ENCODE measurements at places on chromosomes 3 and 15.

GRCh38 chr3:155302481-155302880, 9.0 kb upstream of the STRIT1 start:
- peak; percentile 66 for DNase-seq

- no peak for DNase-seq
Measured at GRCh38 chr3:46186471-46187340, 21.4 kb downstream of the CCR1 start.

DNA sequence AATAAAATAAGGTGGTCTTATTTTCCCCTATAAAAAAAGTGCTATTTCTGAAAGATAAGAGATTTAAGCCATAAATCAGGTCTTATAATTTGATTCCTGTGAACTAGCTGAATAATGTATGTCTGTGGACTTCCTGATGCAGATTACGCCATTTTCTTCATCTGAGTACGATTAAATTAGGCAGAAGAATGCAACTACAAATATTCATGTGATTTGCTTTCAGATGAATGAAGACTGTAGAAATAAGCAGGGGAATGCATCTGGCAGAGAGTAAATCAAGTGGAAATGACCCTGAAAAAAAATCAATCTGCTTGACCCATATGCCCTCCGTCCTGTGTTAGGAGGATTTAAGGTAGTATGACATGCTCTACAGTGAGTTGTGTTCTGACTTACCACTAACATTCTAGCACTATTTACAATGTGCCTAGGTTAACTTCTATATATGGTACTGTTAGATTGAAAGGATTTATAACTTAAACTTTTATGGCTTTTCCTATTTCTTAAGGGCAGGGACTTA, 14.7 kb downstream of the BNIP2 start:
- no peak for DNase-seq

GRCh38 chr15:42890161-42890913, 30.2 kb downstream of the TTBK2 start:
- DNase-seq: peak; percentile 68

GRCh38 chr3:177836671-177837070, 639.4 kb upstream of the TBL1XR1 start:
- DNase-seq: peak; percentile 46

DNA sequence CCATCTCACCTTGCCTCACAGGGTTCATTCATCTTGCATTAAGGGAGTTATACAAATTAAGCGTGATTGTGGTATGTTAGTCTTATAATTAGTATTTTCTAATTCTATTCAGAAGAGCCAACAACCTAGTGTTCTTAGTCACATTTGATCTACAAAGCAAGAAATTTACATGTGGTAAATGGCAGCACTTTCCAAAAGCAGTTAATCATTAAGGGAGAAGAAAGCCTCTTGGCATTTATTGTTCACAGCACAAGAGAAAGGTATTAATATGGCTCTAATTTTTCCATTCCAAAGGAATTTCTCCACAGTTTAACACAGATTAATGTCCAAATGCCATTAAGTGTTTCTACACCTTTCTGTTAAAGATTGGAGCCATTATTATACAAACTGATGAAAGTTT, 1077.1 kb downstream of the ZPLD1 start:
- DNase-seq: no peak

GRCh38 chr3:108381529-108382140, 85.3 kb downstream of the HHLA2 start:
- DNase-seq: no peak

DNA sequence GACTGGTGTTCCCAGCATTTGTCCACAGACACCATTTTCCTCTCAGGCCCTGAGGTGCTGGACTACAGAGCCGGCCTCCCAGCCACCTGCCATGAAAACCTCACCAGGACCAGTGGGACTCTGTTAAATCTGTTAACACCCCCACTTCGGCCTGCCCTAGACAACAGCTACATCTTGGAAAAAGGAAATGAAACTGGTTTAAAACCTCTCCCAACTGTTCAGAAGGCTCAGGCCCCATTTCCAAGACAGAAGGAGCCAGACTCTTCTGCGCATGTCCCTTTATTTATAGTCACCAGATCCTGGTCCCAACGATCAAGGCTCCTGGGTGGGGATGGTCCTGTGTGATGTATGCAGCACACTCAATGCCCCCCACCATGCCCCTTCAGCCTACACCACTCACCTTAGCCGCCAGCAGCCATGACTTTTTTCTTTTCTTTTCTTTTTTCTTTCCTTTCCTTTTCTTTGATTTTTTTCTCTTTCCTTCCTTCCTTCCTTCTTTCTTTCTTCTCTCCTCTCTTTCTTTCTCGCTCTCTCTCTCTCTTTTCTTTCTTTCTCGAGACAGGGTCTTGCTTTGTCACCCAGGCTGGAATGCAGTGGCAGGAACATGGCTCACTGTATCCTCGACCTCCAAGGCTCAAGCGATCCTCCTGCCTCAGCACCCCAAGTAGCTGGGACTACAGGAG, 25.5 kb upstream of the FLNB start:
- DNase-seq: no peak

DNA sequence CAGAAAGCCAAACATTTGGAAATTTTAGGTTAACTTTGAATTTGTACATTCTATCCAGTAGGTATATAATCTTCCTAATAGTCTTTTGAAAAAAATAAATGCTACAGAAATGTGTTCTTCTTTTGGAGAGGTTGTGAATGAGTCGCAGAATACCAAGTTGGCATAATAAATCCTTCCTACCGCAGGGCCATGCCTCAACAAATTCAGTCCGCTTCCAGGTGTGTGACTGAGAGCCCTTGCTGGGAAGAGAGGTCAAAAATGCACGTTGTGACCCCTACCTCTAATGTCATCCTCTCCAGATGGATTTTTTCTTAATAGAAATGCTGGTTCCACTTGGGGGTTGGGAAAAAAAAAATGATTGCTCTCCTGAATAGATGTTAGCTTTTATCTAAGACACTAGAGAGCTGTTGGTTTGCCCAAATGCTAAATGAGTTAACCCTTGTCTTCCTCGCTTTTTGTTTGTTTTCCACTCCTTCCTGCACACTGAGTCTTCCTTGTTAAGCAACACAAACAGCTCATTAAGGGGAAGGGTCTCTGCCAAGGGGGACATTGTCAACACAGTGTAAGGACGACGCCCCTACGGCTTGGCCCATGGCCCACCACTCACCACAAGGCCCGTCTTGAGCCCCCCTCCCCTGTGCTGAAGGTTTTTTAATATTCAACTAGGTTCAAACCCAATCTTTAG, 33.9 kb downstream of the RLBP1 start:
- DNase-seq: no peak

GRCh38 chr3:171480526-171480925, 20.3 kb upstream of the TNIK start:
- peak; percentile 20 for DNase-seq

- DNase-seq: peak; percentile 60
Measured at GRCh38 chr15:60394689-60395097, 3.1 kb downstream of the ANXA2 start.

GRCh38 chr3:106245400-106245799, 376.6 kb upstream of the CBLB start:
- DNase-seq: no peak

DNA sequence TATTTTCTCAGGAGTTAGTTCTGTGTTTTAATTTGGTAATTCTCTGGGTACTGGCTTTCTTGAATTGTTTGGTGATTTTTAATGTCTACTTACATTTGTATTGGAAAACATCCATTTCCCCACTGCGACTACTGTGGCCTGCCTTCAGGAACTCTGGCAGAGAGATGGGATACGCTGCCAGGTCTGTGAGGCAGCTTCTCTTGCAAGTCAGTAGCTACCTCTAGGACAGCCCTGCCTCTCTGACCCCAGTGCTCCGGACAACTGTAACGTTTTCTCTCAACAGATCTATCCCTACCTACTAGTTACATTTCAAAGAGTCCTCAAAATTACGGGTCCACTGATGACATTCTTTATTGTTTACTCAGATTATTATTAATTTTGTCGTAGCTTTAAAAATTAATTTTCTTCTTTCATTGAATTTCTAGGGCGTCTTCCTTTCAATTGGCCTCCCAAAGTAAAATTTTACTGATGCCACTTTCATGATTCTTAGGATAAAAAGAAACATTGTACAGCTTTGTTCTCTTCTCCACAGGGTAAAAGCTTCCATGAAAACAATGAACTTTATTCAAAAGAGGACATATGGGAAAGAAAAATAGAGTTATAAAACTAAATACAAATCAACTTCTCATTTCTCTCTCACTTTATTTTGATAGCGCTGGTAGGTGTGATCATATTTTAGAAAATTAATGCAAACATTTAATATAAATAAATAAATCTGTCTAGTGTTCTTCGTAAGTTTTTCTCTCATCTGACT, 123.2 kb upstream of the GOLGA8J start:
- no peak for DNase-seq

GRCh38 chr3:67329358-67329757, 325.1 kb downstream of the SUCLG2 start:
- DNase-seq: no peak

DNA sequence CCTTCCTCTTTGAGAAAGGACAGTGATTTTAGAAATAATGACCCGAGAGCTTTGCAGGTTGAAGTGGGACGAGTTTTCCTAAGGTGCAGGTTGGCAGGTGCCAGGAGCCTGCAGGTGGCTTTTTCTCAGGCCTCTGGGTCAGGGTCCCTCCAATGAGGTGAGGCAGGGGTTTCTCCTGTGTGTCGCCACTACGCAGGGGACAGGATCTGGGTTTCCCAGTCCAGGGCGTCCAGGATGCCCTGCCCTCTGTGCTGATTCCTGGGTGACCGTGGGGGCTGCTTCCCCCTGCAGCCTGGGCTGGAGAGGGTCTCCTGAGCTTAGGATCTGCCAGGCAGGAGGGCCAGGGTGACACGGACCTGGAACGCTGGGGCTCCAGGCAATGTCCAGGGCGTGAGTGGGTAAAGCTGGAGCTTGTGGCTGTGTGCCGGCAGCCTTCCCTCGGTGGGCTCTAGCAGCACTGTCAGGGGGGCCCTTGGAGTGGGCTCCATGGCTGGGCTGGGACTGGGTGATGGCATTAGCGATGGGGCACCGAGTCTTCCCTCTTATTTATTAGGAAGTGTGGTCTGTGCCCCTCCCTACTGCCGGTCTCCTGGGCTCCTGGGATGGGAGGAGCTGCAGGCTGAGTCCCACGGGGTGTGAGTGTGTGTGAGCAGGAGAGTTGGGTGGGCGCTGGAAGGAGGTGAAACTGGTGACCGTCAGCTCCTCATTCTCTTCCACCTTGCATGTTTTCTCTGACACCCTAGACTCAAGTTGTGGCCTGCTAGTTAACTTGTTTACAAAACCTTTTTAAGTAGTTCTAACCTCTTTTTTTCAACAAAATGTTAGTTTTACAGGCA, 1.8 kb downstream of the APBA2 start:
- DNase-seq: no peak

DNA sequence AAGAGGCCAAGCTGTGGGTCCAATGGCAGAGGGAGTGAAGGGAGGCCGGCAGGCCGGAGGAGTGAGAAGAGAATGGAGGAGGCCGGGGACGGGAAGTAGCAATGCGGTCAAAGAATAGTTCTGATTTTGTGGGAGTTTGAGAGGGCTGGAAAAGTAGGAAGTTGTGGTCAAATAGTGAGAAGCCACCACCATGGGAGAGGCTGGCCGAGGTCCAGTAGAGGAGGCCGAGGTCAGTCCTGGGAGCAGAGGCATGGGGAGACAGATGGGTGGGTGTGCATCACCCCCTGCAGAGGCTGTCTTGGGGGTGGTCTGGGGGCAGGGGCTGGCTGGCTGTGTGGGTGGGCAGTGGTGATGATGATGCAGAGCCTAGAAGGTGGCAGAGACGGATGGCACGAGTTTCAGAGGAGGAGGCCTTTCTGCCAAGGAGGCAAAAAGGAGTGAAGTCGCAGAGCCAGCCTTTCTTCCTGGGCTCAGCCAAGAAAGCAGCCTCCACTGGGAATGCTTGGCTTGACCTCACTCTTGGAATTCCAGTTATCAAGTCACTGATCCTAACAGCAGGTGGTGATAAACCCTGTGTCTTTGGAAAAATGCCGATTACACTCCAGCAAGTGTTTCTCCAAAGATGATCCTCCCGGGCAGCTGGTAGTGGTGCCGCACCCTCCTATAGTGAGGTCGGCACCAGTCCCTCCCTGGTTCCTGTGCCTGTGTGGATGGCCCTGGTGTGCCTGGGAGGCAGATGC, 57.3 kb downstream of the ARNT2 start:
- peak; percentile 38 for DNase-seq

DNA sequence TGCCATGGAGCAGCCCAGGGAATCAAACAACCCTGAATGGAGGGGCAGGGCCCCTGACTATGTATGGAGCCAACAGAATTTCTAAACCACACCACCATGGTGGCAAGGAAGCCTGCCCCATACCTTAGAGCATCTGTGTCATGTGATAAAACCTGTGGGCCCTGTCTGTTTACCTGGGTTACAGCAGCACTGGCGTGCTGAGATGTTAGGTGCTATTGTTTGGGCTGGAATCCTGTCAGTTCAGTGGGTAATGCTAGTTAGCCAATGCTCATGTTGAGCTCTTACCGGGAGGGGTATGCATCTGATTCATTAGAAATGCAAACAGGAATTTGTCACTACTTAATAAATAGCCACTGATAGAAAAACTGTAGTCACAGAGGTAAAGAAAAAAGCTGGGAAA, 63.5 kb upstream of the ETV5 start:
- no peak for DNase-seq

GRCh38 chr3:109831403-109831802, 494.1 kb upstream of the DPPA4 start:
- no peak for DNase-seq

DNA sequence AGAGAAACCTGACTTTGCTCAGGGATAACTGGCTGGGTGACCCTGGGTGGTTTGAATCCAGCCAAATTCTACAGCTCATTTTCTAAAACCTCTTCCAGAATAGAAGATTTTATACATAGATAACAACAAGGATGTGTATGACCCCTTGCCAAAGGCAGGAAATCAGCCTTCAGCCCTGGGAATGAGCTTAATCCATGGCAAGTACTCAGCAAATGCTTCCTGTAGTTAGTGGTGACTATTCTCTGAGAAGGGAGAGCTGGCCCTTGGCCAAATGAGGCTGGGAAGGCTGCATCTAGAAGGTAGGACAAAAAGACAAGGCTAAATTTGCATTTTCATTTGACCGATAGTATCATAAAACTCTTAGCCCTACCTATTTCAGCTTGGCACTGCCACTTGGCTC, 4.6 kb upstream of the HACD3 start:
- DNase-seq: peak; percentile 36

- peak; percentile 99 for DNase-seq
Measured at GRCh38 chr15:68620721-68621527, 42.1 kb downstream of the CORO2B start.

DNA sequence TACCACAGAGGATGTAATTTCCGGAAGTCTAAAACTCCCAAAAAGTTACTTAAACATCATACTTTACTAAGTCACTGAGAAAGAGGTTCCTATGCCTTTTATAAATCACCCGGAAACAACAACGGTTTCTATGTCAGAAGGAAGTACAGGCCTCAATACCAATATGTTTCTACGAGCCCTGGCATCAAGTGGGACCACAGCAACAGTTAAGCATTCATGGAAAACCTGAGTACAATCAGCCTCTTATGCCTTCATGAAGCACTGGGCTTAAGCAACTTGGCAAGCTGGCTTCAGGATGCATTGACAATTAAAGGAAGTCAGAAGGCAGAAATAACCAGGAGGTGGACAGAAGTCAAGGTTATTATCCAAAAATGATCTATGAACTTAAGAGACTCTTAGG, 19.1 kb upstream of the B3GNT5 start:
- DNase-seq: no peak

All from choroid plexus epithelial cell (primary cell).